ENCODE measurements at places on chromosomes 13 and 19. TPM values are rescaled to one million over a fixed set of nuclear protein-coding genes. Genes with fewer than 3 reads are reported as not detected.

- no peak for DNase-seq
These were observed 111.9 kb downstream of the EFNB2 start for GRCh38 chr13:106423530-106423929.

DNA sequence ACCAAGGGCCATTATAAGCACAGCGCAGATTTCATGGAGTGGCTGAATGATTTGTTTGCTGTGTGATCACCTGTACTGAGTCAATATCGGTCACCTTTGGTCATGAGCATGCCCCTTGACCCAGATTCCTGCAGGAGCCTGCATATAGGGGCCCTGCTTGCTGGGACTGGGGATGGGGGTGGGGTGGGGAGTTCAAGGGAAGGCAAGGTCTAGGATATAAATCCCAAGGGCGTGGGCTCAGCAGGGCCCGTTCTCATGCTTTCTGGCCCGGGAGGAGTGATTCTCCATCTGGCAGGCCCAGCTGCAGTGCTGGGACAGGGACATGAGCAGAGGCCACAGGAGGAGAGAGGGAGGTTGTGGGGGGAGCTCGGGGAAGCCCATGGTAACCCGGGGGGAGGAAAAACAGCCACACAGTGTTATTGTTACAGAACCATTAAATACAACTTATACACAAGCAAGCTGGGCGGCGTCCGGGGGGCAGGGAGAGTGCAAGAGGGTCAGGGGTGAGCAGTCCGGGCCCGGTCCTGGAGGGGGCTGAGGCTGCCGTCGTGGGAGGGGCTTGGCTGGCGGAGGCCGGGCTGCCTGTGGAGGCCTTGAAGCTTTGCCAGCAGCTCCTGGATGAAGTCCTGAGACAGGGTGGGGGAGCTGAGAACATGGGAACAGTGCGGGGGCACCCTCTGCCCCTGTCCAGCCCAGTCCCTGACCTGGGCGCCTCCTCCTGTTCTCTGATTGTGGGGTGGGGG lies 5.2 kb downstream of the PPP1R14A start:
- no peak for DNase-seq

DNA sequence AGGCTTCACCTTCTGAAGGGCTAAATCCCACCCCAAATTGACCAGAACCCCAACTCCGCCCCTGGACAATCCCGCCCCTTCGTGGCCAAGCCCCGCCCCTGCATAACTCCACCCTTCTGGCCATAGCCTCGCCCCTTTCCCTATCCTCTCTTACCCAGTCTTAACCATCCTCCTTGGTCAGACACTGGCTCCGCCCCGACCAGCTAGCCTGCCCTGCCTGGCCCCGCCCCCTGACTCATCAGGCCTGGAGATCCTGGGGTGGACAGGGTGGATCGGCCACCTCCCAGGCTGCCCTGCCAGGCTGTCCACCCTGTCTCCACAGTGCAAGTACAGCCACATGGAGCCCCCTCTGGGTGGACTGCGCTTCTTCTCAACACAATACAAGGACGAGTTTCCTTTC lies 8.0 kb upstream of the ZNF358 start:
- DNase-seq, result no peak

GRCh38 chr19:16441661-16442162 lies 30.1 kb downstream of the EPS15L1 start:
- DNase-seq, result no peak

DNA sequence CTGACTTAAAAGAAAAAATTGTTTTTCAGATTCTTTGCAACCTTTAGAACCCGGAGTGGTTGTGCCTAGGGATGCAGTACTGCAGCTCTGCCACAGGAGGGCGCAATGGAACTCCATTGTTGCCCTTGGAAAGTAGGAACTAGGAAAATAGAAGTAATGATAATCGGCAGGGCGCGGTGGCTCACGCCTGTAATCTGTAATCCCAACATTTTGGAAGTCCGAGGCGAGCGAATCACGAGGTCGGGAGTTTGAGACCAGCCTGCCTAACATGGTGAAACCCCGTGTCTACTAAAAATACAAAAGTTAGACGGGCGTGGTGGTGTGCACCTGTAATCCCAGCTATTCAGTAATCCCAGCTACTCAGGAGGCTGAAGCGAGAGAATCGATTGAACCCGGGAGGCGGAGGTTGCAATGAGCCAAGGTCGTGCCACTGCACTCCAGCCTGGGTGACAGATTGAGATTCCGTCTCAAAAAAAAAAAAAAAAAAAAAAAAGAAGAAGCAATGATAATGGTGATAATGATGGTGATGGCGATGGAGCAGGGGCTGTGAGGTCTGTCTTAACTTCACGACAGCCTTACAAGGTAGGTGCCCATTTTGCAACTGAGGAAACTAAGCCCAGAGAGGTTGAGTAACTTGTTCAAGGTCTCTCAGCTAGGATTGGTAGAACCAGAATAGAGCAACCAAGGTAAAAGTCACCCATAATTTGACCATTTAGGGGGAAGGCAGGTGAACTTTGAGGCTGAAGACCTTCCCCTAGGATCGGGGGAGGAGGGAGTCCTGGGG lies 5.5 kb upstream of the ADAMTS10 start:
- peak; percentile 54 for DNase-seq

DNA sequence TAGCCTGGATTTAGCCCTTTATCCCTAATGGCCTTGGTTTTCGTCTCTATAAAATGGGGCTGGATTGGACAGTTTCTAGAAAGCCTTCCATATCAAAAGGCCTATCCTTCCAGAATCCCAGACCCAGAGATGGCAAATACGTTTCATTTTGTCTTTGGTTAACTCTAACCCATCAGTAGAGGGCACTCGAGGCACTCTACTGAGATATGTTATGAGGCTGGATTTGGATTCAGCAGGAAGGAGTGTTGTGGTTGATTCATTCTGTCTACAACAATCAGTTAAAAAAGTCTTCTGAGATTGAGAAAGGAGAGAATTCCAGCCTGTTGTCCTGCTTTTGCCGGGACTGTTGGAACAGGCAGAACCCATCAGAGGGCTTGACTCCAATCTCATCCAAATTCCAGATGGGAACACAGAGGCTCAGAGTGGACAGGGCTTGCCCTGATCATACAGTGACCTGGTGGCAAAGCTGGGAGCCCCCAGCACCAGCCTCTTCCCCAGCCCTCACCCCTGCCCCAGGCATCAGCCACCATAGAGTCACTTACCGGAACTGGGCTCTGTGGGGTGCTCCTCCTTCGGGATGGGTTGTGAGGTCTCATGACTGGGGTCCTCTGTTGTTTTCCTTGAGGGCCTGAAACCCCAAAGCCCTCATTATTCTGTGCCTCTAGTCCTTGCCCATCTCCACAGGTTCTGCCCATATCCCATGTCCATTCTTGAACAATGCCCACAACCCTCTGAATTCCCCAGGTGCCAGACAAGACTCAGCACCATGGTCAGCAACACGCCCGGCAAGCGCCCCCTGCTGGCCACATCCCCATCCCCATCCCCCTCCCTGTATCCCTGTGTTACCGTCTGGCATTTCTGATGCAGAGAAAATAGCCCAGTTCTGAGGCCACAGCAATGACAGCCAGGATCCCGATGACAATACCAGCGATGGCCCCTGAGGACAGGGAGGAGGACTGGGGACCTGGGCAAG lies 12.3 kb upstream of the ZNF180 start:
- DNase-seq, result no peak

BEST2 gene
- total RNA-seq, result not detected

Data from naive thymus-derived CD4-positive, alpha-beta T cell (primary cell).